DMS79 (cell line): ENCODE measurements at places on chromosomes 5 and 9.
A peak's percentile ranks its signal among the peaks of the same experiment; 100 is the strongest.

DNA sequence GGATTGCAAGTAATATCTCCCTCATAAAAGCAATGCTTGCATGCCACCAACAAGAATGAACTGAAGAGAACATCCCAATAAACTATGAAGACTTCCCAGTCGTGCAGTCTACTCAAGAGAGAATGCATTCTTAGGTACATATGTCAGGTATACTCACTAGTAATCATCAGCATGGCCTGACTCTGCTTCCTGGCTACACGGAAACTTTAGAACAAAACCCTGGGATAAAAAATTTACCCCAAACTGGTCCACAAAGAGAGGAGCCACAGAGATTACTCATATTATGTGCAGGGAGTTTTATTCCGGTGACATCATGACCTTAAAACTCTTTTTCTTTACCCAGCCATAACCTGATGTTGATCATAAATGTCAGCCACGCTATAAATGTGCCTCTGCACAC lies 57.5 kb upstream of the PAPPA start:
- DNase-seq, result no peak

- DNase-seq, result no peak
Measured at GRCh38 chr5:40556811-40557210, 122.9 kb upstream of the PTGER4 start.

GRCh38 chr5:55160493-55161209 lies 680 bp downstream of the GPX8 start:
- DNase-seq, result no peak

DNA sequence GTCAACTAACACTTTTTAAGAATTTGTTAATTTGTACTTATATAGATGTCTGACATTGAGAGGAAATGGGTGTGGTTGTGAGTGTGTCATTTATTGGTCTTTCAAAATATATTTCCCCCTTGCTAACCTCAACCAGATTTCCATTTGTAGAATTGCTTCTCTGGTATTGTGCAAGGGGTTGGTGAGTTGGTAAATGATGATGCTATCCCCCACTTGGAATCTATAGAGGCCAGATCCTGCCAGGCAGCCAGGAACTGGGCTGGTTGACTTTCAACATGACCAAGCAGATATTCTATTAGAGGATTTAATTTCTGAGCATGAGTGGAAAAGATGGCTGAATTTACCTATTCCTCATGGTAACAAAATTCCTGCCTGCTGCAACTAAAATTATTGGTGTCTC lies 306.6 kb upstream of the KIF2A start:
- DNase-seq, result no peak

GRCh38 chr9:130191749-130192120 lies 19.5 kb downstream of the NCS1 start:
- DNase-seq, result no peak

- DNase-seq, result no peak
Measured at GRCh38 chr5:84603568-84604185, 219.0 kb upstream of the EDIL3 start.

GRCh38 chr5:168320805-168321204 lies 29.4 kb downstream of the WWC1 start:
- no peak for DNase-seq

DNA sequence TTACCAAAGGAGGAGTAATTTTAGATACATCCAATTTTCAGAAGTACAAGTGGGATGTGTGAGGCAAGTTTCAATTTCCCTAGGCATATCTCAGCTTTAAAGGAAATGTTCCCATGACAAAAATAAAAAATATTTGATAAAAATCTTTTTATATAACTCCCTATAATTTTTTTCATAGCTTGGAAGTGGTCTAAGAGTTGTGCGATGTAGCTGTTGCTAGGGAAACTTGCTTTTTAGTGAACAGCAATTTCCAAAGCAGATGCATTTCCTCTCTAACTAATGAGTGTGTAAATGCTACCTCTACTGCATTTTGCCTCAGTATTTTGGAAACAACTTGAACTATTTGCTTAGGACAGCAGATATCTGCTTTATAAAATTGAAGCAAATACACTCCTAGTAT lies 39.6 kb downstream of the MACIR start:
- no peak for DNase-seq

DNA sequence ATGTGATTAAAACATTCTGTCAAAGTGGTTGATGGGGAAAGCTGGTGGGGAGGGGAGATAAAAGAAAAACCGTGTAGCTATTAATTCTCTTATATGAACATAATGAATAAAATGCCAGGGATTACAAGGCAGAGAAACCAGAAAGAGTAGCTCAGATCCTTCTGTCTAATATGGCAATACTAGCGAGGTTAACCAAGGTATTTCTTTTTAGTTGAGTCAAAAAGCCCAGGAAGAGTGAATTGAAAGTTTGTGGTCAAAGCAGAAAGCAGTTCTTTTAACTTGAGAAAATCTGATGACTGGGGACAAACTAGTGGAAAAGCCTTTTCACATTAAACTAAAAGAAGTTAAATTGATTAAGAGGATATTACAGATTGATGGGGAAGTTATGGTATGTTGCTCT lies 76.0 kb downstream of the ERBIN start:
- no peak for DNase-seq

DNA sequence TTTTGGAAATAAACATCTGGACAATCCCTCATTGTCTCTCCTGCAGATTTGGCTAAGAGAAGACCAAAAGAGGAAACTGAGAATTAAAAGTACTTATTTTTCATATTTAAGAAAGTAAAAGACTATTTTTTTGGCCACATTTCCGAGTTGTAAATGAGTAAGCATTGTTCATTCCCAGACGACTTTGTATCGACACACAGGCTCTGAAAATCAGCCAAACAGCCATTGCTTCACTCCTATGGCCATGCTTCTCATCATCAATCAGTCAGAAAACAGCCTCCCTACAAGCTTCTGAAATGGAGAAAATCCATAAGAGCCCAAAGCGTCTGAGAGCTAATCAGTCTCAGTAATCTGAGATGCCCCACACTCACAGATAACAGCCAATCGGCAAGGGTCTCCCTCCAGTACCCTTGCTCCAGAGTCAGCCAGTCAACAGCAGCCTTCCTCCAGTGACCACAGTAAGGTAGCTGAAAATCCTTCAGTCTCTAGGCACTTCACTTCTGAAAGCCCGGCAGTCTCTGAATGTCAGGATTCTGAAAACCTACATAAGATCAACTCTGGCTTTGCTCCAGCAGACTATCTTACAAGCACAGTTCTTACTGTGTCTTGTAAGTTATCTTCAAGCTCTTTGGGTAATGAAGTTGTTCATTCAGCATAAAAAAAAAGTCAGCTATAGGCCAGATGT lies 30.9 kb downstream of the CDO1 start:
- no peak for DNase-seq

- DNase-seq, result no peak
Measured at GRCh38 chr5:2168601-2169429, 286.1 kb upstream of the IRX4 start.

GRCh38 chr5:94374336-94374735 lies 244.1 kb downstream of the KIAA0825 start:
- DNase-seq, result no peak

- DNase-seq, result no peak
Measured at GRCh38 chr5:53779541-53779981, 219.1 kb downstream of the NDUFS4 start.

- DNase-seq, result no peak
Measured at GRCh38 chr5:40442346-40442745, 237.4 kb upstream of the PTGER4 start.

- peak; percentile 34 for DNase-seq
Measured at GRCh38 chr5:134227259-134227658, 1.4 kb upstream of the PPP2CA start.

DNA sequence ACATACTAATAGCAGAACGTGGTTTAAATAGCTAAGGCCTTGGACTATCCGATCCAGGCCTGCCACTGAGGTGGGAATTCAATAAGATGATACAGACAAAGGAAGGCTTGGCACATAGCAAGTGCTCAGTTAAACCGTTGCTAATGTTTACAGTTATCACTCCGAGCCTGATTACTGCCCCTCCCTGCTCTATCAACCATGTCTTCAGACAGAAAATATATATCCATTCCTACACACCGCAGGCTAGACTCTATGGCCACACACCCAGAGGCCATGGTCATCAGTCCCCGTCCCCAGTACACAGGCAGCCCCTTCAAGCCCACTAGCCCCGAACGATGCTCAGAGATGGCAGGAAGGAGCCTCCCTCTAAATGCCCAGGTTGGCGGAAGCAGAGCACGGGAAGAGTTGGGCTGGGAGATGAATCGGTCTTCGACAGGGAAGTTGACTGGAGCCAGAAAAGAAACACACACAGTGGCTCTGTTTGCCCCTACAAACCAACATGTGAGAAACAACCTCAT lies 49.7 kb upstream of the STXBP1 start:
- DNase-seq, result no peak

DNA sequence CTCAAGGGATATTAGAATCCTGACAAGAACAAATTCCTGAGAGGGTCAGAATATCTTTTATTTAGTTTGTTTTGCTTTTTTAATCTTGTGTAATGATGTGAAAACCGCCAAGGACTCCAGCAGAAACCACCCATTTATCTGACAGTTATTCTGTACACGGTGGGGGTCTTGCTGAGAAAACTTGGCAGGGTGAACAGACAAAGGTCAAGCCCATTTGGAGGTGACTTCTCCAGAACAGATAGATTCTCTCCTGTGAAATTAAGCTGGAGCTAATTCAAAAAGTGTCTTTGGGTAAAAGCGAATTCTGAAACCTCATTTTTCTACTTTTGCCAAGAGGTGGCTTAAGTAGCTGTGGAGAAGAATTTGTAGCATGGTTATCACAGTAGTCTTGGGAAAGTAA lies 484.4 kb downstream of the SPOCK1 start:
- DNase-seq, result no peak

DNA sequence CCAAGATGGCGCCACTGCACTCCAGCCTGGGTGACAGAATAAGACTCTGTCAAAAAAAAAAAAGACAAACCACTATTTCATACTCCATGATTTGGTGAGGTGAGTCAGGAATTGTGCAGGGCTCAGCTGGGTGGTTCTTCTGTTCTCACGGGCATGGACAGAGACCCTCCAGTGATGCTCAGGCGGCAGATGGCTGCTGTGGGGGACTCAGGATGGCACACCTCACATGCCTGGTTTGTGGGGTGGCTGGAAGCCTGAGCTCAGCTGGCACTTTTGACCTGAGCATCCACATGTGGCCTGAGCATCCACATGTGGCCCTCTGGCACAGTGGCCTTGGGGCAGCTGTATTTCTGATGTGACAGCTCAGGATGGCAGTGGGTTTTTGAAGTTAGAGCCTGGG lies 217.2 kb downstream of the IRX2 start:
- no peak for DNase-seq

DNA sequence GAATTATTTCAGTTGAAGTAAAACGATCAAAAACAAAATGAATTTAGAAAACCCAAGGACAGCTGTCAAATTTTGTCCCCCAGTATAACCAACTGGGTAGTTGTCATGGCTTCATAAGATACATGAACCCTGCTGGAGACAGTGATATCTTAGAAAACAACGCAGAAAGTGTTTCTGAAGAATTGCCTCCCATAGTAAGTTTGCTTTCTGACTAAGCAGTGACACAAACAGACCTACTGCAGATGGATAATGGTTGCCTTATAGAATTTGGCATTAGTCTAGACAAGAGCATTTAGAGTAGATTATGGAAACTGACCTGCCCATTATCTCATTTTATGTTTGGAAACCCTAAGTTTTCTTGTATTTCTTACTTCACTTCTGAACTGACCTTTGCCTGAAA lies 187.7 kb upstream of the KCNN2 start:
- DNase-seq, result no peak

- no peak for DNase-seq
Measured at GRCh38 chr9:35854091-35854762, 16.0 kb downstream of the OR13J1 start.

DNA sequence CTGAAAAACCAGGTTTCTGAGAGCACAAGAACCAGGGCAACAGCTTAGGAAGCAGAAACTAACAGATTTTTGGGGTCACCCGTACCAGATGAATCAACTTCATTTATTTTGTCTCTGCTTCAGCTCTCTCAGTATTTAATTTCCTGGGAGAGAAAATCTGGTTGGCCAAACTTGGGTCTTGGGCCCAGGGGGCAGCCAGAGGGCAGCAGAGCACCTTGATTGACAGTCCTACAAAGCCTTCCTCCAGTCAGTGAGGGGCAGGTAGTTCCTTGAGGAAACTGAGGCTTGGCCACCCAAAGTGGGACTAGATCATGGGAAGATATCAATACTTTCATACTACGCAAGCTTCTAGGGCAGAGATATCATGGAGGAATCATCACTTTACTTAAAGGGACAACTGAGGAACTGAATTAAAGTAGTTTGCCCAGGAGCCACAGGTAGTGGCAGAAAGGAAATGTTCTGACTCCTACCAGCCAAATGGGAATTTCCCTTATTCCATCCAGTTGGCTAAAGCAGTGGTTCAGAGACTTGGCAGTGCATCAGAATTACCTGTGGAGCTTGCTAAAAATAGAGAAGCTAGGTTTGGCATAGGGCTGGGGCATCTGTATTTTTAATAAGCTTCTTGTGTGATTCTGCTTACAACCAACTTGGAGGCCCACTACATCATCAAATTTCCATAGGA lies 21.5 kb upstream of the ARHGAP26 start:
- DNase-seq, result no peak

DNA sequence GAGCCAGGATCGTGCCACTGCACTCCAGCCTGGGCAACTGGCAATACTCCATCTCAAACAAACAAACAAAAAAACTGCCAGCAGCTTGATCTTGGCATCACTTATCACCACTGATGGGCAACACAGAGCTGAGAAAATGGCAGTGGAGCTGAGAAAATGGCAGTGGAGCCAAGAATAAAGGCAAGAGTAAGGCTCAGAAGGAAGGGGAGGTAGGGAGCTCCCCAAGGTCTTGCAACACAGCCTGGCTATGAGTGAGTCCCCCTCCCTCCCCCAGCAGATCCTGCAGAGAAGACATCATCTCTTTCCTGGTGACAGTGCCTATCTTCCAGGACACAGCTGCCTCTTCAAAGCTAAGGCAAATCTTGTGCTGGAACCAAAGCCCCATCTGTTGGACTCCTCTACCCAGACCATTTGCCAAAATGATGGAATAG lies 70.3 kb downstream of the UGCG start:
- DNase-seq, result no peak

DNA sequence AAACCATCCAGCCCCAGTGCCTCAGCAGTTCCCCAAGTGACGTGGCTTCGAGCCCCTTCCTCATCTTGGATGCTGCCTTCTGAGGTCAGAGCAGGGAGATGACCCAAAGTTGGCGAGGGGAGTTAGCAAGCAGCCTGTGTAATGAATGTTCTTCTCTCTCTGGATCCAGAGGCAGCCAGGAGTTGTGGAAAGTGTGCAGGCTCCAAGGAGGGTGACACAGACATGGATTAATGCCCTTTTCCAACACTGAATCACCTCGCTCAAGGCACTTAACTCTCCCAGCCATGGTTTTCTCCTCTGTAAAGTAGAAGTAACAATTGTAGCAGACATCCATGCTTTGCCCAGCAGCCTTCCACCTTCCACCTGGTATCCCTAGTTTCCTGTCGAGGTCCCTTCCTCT lies 64.6 kb upstream of the HAND1 start:
- no peak for DNase-seq
